H9 (cell line): ENCODE measurements at places on chromosomes 11 and 22.

DNA sequence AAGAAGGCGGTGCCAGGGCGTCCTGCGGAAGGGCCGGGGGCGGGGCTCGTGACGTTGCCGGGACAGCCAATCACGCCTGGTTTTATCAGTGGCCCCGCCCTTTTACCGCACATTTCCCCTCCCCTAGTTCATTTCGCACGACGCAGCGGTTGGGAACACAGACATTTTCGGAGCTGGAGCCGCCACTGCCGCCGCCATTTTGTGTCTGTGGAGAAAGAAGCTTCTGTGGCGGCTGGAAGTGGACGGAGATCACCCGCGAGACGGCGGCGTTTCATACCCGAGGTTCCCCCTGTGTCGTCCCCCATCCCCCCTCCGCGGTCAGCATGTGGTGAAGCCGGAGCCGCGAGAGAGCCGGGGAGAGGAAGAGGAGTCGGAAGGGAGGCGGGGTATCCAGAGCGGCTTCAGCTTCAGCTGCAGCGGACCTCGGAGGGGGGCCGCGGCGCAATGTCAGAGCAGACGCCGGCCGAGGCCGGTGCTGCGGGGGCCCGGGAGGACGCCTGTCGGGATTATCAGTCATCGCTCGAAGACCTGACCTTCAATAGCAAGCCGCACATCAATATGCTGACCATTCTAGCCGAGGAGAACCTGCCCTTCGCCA is at the start of gene PCF11:
Gene PCF11 (plus strand): TSS at position 136 of the 598 bp plus-strand sequence. CDS start 309 bp downstream, at position 445.
- no peak for DNase-seq

DNA sequence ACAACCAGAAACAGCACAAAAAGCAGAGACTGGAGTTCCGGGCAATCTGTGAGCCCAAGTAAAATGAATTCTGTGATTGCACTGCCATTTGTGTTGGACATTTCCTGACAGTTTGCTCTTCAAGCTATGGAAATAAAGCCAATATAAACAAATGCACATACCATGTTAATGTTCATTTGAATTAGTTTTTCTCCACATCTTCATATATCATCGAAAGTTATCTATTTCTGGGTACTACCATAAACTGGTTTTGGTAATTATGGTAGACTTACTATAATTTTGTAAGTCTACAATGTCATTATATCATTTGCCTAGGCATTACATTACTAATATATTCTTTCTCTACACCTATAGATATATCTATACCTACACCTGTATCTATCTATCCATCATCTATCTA is at the start of gene OR5M11:
Gene OR5M11 (minus strand): TSS at position 101 of the 400 bp plus-strand sequence. CDS start 0 bp downstream, at position 101.
- DNase-seq = no peak

DNA sequence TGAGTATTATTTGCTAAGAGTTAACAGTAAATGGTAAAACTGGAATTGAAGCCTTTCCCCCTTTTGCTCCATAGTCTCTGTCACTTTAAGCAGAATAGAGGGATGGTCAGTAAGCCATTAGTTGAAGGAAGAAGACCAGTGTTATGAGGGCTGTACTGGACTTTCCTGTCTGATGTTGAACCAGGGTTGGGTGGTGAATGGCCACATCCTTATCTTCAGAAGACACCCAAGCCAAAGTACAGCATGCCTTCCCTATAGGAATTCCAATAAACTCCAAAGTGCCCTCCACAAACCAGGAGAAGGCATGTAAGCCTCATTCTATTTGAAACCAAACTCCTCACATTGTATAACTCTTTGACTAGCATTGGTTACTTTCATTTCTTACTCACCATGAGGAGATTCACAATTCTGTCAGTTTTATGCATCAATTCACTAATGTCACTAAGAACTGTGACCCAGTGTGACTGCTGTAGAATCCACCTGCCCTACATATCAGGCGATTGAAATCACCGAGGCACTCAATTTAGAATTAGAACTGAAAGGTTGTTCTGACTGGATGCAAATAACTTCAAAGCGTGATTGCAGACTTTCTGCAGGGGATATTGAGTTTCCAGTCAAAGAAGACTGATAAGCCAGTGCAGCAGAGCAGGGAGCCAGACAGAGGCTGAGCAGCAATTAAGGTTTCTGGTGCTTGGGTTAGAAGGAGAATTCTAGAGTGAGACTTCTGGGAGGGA is 107.1 kb upstream of the DDI1 start:
- DNase-seq = no peak

DNA sequence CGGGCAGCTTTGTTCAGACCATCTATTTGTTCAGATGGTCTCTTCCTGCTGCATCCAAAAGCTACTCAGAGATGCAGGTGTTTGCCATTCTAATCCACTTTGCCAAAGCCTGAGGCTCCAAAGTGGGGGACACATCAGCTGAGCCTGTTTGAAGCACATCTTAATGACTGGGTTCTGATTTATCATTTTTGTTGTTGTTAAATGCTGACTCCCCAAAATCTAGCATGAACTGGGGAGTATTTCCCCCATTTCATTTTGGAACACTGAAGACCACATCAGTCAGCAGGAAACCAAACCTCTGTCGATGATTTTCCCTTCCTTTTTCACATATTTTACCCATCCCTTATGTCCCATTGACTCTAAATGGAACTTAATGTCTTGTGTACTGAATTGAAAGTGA is 262.6 kb downstream of the NTM start:
- DNase-seq = no peak

DNA sequence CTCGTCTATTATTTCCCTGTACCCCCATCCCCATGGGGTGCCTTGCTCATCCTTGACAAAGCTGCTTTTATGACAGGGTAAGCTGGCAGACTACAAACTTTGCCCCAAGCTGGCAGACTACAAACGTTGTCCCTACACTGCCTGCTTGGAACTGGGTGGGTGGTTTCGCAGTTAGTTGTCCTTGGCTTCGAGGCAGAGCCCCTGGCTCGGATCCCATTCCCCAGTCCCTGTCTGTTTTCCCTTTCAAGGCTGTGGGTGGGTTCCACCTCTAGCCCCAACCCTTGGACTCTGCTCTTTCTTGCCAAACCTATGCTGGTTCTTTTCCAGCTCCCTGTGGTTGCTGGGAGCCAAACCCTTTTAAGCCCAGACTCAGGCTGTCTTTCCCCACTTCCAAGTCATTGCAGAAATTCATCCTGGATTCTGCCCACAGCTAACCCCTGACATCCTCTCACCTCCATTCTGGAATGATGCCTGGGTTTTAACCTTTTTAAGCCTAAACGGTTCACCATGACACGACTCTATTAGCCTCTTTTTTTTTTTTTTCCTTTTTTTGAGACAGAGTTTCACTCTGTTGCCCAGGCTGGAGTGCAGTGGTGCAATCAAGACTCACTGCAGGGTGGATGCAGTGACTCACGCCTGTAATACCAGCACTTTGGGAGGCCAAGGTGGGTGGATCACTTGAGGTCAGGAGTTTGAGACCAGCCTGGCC is 9.2 kb upstream of the RBM14 start:
- no peak for DNase-seq

- peak; percentile 91 for DNase-seq
Measured at GRCh38 chr11:125451400-125452124, 44.5 kb downstream of the FEZ1 start.

GRCh38 chr11:105899772-105900171 is 122.3 kb downstream of the MSANTD4 start:
- DNase-seq = no peak
